ENCODE measurements at places on chromosomes 5 and 9.

- no peak for DNase-seq
Observed at GRCh38 chr9:85536076-85536475, 205.7 kb downstream of the AGTPBP1 start.

GRCh38 chr5:119340597-119341218 is 15.1 kb upstream of the TNFAIP8 start:
- no peak for DNase-seq

DNA sequence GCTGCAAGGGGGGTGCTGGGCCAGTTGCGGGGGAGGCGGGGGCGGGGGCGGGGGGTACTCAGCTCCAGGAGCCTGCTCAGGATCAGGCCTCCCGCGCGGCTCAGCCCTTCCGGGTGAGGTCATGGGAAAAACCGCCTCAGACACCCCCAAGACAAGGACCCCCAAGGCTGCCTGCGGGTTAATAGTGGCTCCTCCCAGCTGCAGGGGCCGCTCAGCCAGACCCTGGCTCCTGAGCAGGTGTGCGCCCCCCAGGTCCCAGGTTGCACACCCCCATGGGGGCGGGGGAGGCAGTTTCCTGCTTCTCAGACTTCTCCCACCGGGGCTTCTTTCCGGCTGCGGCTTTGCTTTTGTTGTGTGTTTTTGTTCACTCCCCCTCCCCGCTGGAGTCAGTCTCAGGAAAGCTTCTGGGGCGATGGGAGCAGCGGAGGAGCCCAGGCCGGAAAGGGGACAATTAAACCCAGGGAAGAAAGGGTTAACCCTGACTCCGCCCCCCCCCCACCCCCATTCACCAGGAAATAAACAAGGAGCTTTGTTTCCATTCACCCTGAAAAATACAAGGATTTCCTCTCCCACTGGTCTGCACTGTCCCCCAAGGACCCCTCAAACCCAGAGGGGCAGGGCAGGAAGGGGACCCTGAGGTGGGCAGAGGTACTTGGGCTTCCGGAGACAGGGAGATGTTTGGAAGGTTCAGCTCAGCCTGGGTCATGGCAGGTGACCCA is 42.3 kb upstream of the NOTCH1 start:
- peak; percentile 56 for DNase-seq

GRCh38 chr5:172911628-172911880 is 47.7 kb upstream of the RPL26L1 start:
- DNase-seq, result no peak

GRCh38 chr9:131927091-131927490 is 152.6 kb downstream of the MED27 start:
- no peak for DNase-seq

GRCh38 chr5:110297152-110297670 is 429.3 kb downstream of the TMEM232 start:
- peak; percentile 11 for DNase-seq

- no peak for DNase-seq
Observed at GRCh38 chr5:90902651-90903386, 344.2 kb downstream of the ADGRV1 start.

Measured in COR-L47 (cell line).